Fibroblast of the aortic adventitia (primary cell): ENCODE measurements at places on chromosomes 2 and 18.

GRCh38 chr18:7370375-7370774, 139.5 kb downstream of the LRRC30 start:
- DNase-seq = no peak

DNA sequence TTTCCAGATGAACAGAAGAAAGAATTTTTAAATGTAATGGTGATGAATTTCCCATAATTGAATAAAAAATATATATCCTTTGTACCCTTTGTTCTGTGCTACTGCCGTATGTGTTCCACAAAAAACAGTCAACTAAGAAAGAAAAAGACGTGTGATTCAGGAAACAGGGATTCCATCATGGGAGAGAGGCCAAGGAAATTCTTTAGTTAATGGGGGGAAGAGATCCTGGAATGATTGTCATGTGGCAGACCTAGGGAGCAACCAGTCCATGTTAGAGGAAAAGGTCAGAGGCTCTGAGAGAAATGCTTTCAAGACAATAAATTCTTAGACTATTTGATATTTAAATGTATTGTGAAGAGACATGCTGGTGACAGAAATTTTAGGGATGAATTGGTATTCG, 76.6 kb downstream of the CPO start:
- no peak for DNase-seq

DNA sequence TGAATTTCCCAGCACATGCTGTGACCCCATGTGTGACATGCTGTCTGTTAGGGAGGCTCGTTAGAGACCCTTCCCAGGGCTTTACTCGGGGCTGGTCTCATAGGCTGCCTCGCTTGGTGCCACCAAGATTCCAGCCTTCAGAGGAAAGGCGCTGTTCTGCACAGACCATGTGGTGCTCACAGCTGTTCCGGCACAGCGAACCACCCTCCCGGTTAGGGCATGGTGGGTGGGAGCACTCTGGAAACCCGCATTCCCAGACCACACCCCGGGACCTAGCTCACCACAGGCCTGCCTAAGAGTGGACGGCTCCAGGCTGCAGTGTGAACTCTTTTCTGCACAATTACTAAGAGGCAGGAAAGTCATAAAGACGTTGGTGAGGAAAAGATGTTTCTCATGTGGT, 112.0 kb downstream of the MBP start:
- no peak for DNase-seq

- DNase-seq = no peak
Measured at GRCh38 chr2:108960006-108960405, 29.0 kb downstream of the EDAR start.

- no peak for DNase-seq
Measured at GRCh38 chr2:142605421-142605820, 272.0 kb upstream of the KYNU start.

GRCh38 chr2:98503481-98504105, 58.9 kb downstream of the INPP4A start:
- DNase-seq = no peak

GRCh38 chr2:159071190-159071915, 102.9 kb downstream of the TANC1 start:
- peak; percentile 61 for DNase-seq

GRCh38 chr2:21920721-21921120, 797.0 kb downstream of the TDRD15 start:
- DNase-seq = no peak

GRCh38 chr18:79717555-79718074, 38.0 kb downstream of the CTDP1 start:
- no peak for DNase-seq

DNA sequence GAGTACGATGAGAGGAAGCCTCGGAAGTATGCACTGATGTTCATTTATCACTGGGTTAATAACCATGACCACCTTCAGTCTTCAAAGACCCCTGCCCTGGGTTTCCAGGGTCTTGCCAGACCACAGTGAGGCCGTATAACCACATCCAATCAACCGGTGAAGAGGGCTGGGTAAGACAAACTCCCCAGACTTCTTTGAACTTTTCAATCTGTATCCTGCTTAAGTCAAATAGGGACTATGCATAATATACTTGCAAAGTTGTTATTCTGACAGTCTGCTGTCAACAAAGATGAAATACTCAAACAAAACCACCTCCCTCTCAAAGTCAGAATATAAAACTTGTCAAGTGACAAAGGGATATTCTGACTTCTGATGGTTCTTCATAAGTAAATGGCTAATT, 54.0 kb downstream of the KLF7 start:
- no peak for DNase-seq

DNA sequence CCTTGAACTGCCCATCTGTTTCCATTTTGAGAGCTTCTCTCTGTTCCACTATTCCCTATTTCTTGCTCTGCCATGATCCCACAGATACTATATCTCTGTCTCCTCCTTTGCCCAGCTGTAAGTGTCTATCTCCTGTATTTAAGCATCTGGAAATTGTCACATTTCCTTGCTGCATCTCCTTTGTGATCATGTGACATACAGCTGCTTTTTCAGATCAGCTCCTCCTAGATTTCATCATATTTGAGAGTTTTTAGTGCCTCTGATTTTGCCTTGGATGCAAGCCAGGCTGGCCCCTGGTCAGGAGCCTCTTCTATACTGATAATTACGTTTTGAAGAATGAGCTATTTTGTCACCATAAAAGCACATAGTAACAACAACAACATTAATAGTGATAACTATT, 131.7 kb upstream of the TNP1 start:
- peak; percentile 35 for DNase-seq
